ENCODE measurements at places on chromosomes 2 and 18.
A peak's percentile ranks its signal among the peaks of the same experiment; 100 is the strongest.

- no peak for DNase-seq
Measured at GRCh38 chr2:191789796-191790195, 57.1 kb downstream of the CAVIN2 start.

- DNase-seq: no peak
Measured at GRCh38 chr2:6665093-6666045, 200.3 kb downstream of the CMPK2 start.

- DNase-seq: peak; percentile 17
Measured at GRCh38 chr2:72109904-72110303, 37.8 kb downstream of the CYP26B1 start.

DNA sequence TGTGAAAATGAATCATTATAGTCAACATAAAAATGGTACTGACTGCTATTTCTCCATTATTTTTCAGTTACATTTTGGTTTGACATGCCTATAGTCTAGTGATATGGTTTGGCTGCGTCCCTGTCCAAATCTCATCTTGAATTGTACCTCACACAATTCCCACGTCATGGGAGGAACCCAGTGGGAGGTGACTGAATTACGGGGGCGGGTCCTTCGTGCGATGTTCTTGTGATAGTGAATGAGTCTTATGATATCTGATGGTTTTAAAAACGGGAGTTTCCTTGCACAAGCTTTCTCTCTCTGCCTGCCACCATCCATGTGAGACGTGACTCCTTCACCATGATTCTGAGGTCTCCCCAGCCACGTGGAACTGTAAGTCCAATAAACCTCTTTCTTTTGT lies 70.3 kb downstream of the BAZ2B start:
- no peak for DNase-seq

GRCh38 chr2:239386872-239387445 lies 13.9 kb downstream of the HDAC4 start:
- DNase-seq: no peak

GRCh38 chr2:27689424-27689823 lies 25.7 kb downstream of the SLC4A1AP start:
- no peak for DNase-seq

DNA sequence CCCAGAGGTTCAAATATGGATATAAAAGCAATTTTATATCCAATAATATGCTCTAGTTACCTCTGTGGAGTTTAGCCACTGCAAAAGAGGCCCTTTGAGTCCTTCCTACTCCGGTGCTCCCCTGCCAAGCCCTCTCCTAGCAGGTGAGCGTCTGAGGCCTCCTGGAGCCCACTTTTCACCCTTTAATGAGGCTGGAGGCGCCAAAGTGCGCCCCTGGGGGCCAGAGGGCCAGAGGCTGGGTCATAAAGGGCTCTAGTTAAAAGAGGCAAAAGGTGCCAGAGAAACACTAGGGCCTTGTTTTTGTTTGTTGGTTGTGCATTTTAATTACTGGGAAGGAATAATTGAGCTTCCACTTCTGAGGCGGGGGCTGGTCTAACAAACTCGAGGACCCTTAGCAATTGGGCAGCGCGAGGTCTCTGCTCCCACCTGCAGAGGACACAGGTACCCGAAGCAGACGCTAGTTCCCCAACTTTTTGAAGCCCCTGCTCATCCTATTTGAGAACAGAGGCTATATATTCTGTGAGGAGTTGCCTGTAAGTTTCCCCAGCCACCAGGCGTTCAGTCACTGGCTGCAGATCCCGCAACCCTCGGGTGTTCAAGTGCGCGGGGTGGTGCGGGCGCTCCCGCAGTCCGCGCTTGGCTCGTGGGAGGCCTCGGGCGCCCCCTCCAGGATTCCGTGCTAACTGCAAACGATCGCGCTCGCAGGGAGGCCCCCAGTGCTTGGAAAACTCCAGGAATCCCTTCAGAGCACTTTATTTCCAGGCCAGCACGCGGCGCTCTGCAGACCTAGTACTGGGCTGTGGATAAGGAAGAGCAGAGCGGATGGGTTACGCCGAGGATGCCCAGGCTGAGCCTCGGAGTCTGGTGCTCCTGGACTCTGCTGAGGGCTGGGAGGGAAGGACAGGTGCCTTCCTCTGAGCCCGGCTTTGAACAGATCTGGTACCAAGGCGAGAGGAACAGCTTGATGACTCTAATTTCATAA lies 14.1 kb downstream of the MSGN1 start:
- peak; percentile 85 for DNase-seq

DNA sequence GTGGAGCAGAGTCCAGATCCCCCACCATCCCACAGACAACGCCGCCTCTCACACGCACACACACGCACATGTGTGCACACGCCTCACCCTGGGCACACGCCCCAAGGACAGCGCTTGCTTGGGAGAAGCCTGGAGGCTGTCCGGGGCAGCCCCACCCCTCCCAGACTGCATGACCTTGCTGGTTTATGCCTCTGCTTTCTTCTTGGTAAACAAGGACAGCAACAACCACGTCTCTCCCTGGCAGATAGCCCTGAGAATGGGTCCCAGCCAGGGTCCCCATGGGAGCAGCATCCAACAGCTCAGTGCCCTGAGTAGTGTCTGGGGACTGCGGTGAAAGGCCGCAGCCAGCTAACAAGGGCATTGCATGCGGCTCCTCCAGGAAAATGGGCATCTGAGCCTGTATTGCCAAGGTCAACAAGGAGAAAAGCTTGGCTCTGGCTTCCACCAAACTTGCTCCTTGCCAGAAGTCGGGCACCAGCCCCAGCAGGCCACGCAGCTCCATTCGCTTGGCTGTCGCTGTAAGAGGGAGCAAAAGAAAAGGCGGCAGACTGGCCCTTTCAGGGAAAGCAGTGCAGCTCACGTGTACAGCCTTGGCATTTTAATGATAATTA lies 234.6 kb downstream of the EIPR1 start:
- DNase-seq: no peak

GRCh38 chr2:5690718-5691220 lies 1.4 kb upstream of the SOX11 start:
- DNase-seq: no peak

GRCh38 chr18:21960189-21960588 lies 209.2 kb upstream of the GATA6 start:
- DNase-seq: no peak

GRCh38 chr2:176128982-176129796 lies at the start of gene HOXD8:
Gene HOXD8, plus strand, starts transcription at chr2:176129705. Its CDS starts 662 bp downstream, at chr2:176130367.
- no peak for DNase-seq

DNA sequence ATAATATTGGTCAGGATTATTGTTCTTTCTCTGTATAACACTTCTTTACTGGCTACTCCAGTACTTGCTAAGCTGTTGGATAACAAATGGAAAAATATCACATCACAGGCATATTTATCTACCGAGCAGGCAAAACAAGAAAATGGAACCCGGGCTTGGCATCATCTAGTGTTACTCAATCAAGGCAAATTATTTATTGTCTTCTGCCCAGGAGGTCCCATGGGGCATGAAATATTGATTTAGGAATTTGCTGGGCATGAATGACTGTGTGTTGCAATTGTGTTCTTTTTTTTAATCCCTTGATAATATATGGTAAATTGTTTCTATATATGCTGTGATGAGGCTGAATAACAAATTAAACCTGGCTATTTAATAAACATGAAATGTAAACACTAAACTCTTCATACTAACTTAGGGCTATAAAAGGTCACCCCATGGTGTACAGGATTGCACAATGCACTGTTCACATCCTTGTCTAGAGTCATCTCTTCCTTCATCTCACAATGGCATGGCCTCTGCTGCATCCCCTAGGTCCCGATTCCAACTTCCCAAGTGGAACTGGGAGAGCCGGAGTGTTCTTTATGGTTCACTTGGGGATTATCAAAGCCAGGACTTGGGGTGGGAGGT lies 2.2 kb upstream of the PARD3B start:
- no peak for DNase-seq

GRCh38 chr2:47508080-47508479 lies 105.1 kb downstream of the MSH2 start:
- DNase-seq: no peak

- no peak for DNase-seq
Measured at GRCh38 chr18:77086656-77087392, 45.8 kb downstream of the MBP start.

DNA sequence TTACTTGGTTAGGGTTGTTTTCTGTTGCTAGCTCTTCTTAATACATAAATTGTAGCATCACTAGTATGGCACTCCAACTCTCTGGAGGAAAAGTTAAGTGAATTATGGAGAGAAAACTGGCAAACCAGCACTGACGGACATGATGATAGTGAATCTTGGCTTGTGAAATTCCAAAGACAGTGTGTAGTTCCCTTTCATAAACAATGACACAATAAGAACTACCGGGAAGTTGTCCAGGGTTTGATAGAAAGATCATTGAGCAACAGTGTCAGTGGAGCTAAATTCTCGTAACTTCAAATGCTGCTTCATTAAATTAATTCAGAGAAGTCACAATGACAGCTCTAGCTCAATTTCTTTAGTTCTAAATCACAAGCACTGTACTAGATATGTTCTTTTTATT lies 66.5 kb downstream of the RIT2 start:
- DNase-seq: no peak

- peak; percentile 67 for DNase-seq
Measured at GRCh38 chr2:42897358-42897757, 105.0 kb upstream of the HAAO start.

DNA sequence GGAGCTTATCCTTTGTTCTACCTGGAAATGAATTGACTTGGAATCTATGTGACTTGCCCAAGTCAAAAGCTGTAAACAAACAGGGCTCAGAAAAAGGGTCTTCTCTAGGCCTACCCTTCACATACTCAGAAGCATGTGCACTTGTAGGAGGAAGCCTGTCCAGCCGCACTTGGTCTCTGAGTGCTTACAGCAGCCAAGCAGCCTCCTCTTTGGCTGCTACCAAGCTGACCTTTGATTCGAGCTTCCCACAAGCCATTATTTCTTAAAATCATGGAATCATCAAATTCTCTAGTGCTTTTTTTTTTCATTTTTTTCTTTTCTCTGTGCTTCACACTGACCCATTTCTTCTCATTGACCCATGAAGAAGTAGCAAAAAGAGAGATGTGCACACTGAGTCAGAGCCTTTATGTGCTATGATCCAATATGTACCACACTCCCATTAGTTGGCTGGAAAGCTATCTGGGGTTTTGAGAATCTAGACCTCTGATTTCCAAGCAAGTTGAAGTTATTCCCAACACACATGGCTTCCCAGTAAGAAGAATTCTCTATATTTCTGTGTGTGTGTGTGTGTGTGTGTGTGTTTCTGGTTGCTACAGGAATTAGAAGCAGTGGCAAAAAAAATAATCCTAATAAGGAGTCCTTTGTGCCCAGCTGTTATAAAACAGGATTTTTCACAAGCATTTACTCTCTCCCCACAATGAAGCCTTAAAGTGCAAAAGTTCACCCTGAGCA lies 550.3 kb upstream of the TNP1 start:
- no peak for DNase-seq

GRCh38 chr2:190649798-190650390 lies 1.0 kb downstream of the NAB1 start:
- DNase-seq: no peak

DNA sequence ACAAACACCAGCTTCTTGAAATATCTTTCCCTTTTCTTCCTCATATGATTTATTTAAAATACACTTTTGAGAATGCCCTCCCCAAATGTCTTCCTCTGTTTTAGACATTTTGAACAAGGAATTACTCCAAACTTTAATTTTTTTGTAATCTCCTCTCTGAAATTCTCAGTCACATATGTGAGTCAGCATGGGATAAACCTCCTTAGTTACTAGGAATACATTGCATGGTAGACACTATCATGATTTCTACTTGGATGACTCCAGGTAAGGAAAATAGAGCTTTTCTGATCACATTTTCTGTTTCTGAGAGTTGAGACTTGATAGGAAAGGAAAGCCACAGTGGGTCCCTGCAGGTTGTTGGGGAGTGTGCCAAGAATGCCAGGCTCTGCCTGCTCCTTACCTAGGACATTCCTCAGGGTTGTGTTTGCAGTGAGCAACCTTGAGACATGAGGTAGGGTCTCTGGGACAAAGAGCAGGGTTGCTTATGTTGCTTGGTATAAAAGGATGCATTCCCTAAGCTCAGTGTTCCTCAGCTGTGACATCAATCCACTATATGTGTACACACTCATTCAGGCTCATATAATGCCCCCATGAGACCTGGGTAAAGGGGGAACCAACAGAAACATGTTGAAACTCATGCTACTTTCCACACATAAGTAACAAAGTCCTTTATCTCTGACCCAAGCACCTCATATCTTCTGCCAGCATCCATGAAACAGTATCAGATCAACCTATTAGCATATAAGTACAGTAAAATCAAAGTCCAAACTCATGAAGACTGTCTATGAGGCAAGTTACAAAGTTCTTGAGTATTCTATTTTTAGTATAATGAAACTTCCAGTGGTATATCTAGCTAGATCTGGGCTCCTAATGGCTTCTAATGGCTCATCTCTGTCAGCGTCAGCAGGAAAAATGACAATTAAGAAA lies 112.8 kb upstream of the SCN1A start:
- DNase-seq: no peak

DNA sequence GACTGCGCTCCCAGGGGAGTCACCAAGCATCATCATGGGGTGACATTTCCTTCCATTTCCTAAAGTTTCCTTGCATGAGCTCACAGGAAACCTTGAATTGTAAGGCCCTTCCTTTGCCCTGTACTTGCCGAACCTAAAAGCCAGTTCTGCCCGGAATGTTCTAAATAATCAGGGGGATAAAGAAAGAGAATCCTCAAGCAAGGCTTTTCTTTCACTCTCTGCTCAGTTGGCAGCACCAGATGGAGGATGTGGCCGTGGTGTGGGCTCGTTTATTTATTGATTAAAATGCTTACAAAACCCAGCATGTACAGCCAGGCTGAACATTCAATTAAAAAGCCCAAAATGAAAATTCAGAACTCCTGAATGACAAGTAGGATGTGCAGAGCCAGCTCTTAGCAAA lies 170.5 kb downstream of the SH3RF3 start:
- no peak for DNase-seq

- no peak for DNase-seq
Measured at GRCh38 chr2:83900862-83901261, 558.2 kb downstream of the SUCLG1 start.

- DNase-seq: no peak
Measured at GRCh38 chr2:144912206-144912605, 392.3 kb upstream of the ZEB2 start.

DNA sequence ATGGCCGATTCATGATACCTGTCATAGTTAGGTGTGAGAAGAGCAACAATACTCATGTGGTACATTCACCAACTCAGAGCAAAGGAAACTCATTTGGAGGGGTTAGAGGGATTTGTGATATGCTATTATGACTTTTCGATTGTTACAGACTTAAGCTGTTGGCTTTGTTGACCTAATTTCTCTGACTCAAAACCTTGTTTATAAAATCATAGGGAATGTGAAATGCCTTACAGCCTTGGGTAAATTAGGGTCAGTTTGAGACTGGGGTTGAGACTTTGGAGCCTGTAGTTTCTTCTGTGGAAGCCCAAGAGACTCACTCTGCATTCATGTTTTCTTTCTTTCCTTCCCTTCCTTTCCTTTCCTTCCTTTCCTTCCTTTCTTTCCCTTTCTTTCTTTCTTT lies 261.9 kb downstream of the LRRTM1 start:
- no peak for DNase-seq

GRCh38 chr18:76679259-76679658 lies 143.1 kb upstream of the ZNF236 start:
- no peak for DNase-seq

DNA sequence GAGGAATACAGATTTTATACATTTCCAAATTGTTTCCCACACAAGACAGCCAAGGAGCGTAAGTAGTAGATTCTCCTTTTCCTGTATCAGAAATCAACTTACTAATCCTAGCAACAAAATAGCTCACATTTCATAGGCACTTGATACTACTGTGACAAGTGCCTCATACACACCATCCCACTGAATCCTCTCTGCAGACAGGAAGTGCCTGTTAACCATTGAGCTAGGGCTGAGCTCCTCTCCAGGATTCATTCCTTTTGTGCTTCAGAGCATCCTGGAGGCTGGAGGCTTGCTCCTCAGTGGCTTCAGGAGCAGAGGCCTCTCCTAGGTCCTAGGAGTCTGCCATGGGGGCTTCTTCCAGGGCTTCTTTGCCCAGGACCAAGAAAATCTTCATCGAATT lies 20.8 kb upstream of the ZNF396 start:
- DNase-seq: no peak

All from cardiac septum (tissue), 1 donor.